ENCODE measurements at places on chromosomes 11 and 22. TPM values are rescaled to one million over a fixed set of nuclear protein-coding genes. Genes with fewer than 3 reads are reported as not detected.

Gene FBXO3
- total RNA-seq, result 63.2 TPM

Gene MS4A4E
- total RNA-seq, result not detected

Gene PGA5
- total RNA-seq, result not detected

Gene MIOX
- total RNA-seq, result not detected

Gene NCR3LG1
- 11.8 TPM for total RNA-seq

Gene C1QTNF4
- total RNA-seq, result 16.7 TPM

Gene SLC29A2
- 1.7 TPM for total RNA-seq

Gene POTEH
- total RNA-seq, result not detected

Gene ISX
- total RNA-seq, result not detected

Gene FGF4
- total RNA-seq, result not detected

Gene CCDC89
- 0.25 TPM for total RNA-seq

Gene OR8D1
- total RNA-seq, result not detected

Gene CREB3L1
- 1.7 TPM for total RNA-seq

Gene ART1
- total RNA-seq, result not detected

Gene SHISA8
- total RNA-seq, result not detected

Gene SLC22A25
- total RNA-seq, result under 0.01 TPM

Gene SERHL2
- 3.0 TPM for total RNA-seq

Gene BMAL1
- total RNA-seq, result 18.2 TPM

Gene WT1
- total RNA-seq, result not detected

Measured in temporal lobe (tissue), 4 donors.